ENCODE measurements at places on chromosomes 16 and 17.

DNA sequence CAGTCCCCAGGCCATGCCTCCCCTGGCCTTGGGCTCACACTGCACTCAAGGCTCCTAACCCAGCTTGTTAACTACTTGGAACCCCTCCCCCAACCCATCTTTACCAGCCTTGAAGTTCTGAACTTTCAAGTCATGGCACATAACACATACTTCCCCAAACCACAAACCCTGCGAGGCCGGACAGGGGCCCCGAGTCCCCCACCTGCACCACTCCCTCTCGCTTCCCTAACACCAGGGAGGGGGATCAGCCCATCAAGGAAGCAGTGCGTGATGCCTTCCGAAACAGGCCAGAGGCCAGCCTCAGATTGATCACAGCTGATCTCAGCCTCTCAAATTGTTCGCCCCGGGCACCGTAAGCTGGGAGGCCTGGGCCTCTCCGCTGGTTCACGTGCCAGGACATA is 3.0 kb upstream of the NLRC3 start:
- DNase-seq: no peak

- DNase-seq: no peak
Observed at GRCh38 chr16:81752225-81752875, 26.7 kb upstream of the PLCG2 start.

- DNase-seq: peak; percentile 57
Observed at GRCh38 chr16:87580855-87581261, 21.4 kb upstream of the JPH3 start.

GRCh38 chr17:68080411-68081150 is 45.0 kb downstream of the KPNA2 start:
- no peak for DNase-seq

- peak; percentile 37 for DNase-seq
Observed at GRCh38 chr16:11871193-11871592, 19.9 kb upstream of the RSL1D1 start.

DNA sequence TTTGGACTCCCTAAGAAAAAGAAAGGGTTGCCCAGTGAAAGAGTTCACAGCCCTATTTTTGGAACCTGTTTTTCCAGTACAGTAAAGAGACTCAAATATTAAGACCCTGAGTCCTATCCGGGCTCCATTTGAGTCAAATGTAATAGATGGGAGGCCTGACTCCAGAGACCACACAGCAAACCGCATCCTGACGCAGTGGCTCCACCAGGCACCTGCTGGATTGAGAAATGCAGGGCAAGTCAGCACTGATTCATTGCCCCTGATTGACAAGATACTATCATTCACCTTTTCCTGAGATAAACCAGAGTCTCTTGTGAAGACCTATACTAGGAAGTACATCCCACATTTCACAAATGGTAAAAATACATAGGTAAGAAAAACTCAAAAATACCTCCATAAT is 715.7 kb upstream of the SOX9 start:
- DNase-seq: no peak

DNA sequence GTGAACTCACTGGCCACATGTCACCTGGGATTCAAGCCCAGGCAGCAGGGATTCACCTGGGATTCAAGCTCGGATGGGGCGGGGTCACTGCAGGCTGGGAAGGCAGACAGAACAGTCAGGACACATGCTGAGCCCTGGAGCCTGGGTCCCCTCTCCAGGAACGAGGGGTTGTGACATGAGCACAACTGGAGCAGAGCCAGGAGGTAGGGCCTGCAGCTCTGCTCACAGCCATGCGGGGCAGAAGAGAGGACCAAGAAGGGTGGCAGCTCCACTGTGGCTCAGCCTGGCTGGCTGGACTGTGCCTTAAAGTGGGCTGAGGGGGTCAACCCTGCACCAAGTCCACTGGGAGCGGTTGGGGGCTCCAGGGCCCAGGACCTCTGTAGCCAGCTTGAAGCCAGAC is 150.1 kb downstream of the RAB11FIP4 start:
- DNase-seq: no peak

- no peak for DNase-seq
Observed at GRCh38 chr17:61465550-61466237, 13.5 kb downstream of the TBX4 start.

DNA sequence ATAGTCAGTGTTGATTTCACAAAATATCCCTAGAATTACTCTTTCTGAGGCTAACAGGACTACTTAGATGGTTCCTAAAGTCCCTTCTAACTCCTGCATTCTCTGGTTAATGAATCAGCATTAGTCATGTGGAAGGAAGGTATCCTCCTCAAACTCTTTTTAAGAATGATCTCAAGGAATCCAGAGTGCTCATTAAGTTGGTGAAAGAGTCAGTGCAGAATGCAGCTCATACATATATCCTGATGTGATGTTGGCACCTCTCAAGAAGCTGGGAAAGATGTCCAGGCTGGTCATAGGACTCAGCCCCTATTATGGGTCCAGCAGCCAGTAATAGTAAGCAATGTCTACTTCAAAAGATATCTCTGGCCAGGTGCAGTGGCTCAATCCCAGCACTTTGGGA is 65.5 kb downstream of the PIGL start:
- peak; percentile 84 for DNase-seq

DNA sequence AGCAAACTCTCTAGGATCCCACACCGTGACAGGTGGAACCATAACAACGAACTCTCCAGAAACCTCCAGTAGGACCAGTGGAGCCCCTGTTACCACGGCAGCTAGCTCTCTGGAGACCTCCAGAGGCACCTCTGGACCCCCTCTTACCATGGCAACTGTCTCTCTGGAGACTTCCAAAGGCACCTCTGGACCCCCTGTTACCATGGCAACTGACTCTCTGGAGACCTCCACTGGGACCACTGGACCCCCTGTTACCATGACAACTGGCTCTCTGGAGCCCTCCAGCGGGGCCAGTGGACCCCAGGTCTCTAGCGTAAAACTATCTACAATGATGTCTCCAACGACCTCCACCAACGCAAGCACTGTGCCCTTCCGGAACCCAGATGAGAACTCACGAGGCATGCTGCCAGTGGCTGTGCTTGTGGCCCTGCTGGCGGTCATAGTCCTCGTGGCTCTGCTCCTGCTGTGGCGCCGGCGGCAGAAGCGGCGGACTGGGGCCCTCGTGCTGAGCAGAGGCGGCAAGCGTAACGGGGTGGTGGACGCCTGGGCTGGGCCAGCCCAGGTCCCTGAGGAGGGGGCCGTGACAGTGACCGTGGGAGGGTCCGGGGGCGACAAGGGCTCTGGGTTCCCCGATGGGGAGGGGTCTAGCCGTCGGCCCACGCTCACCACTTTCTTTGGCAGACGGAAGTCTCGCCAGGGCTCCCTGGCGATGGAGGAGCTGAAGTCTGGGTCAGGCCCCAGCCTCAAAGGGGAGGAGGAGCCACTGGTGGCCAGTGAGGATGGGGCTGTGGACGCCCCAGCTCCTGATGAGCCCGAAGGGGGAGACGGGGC is 1.3 kb downstream of the SPN start:
- no peak for DNase-seq

Data from fibroblast of pulmonary artery (primary cell).